Left colon (tissue), 2 donors: ENCODE measurements at places on chromosomes 16 and 17.

DNA sequence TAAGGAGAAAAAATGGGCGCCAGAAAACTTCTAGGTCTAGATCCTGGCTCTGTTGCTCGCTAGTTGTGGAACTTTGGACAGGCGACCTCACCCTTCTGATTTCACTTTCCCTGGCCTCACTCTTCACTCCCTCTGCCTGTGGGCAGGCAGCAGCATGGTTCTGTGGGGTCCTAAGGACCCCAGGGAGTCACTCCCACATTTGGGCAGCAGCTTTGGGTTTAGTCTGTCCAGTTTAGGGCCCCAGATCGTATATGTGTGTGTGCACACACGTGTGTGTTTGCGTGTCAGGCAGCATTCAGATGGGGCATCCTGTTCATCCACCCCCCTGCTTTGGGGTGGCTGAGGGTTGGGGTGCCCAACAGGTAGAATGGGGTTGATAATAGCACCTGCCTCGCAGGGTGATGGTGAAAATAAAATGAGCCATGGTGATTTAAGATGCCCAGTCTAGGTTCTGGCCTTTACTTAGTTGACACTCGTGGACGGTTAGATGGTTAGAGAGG lies 102.2 kb downstream of the RAB11FIP4 start:
- DNase-seq, result peak; percentile 29

DNA sequence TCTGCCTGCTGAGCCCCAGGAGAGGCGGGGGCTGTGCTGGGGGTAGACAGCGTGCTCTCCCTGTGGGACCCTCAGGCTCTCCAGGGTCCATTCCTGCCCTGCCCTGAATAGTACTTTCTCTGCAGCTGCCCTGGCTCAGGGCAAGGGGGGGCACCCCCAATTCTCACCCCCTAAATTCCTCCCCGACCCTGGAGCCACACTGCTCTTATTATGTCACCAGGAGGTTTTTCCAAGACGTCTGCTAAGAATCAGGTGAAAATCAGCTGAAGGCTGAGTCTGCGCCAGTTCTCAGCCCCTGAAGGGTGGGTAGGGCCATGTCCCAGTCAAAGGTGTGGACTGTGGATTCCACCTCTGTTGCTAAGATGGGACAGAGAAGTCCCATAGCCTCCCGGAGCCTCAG lies 49.9 kb upstream of the MAP3K14 start:
- DNase-seq, result no peak

DNA sequence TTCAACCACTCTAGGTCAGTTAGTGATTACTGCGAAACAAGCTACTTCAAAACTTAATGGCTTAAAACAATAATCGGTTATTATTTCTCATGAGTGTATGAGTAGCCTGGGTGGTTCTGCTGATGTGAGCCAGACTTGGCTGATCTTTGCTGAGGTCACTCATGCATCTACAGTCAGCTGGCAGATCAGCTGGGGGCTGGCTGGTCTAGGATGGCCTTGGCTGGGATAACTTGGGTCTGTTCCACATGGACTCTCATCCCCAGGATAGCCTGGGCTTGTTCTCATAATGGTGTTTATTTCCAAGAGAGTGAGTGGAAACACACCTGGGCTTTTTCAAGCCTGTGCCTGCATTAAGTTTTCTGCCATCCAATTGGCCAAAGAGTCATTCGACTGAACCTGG lies 13.0 kb downstream of the CCDC182 start:
- DNase-seq, result no peak

DNA sequence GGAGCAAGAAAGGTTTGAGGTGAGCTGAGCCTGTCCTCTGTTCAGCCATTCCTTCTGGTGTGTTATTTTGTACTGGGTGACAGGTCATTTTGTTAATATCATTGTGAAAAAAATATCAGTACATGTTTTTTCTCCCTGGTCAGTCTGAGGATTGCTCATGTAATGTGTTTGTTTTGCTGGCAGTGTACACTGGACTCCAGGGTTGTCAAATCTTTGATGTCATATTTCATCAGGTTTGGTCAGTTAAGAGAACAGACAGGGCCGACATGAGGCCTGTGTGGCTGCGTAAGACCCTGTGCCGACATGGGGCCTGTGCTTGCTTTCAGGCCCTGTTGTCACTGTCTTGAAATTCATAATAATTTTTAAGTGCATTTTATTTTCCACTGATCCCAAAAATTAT lies 22.5 kb downstream of the CLUAP1 start:
- DNase-seq, result no peak
